Stimulated activated CD8-positive, alpha-beta memory T cell treated with anti-CD3 and anti-CD28 coated beads, Interleukin-4, amount 100 ng/mL, for 24 hours (primary cell): ENCODE measurements at places on chromosomes 5 and 9.

DNA sequence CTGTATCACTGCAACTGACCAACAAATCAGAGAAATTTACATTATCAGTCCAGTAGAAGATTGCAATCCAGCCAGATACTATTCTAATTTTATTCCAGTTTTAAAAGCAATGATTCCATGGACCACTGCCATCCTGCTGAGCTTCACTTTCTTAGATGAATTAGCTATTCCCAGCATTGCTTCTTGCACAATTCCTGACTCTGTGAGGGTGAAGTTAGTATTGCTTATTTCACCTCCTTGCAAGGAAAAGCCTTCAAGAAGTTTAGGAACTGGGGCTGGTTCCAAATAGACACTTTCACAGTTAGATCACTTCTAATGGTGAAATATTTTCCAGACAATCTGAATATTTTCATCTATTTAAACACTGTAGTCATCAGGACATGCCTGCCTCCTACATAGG lies 338.6 kb upstream of the TNC start:
- no peak for DNase-seq

GRCh38 chr5:160534125-160534524 lies 112.5 kb downstream of the PTTG1 start:
- DNase-seq: no peak

DNA sequence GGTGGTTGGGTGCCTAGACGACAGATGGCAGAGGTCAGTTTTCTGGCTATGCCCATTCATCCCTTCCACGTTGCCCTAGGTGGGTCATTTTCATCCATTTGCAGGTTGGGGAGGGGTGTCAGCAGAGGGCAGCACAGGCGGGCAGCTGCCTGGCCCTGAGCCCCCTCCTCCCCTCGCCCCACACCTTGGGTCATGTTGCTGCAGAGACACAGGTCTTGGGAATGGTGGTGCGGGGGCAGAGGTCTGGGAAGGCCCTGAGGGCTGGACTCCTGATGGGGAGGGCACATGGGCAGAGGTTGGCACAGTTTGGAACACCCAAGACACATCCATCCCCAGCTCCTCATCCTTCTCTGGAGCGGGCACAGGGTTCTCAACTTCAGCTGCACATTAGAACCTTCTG lies 103.2 kb upstream of the LMX1B start:
- DNase-seq: no peak

DNA sequence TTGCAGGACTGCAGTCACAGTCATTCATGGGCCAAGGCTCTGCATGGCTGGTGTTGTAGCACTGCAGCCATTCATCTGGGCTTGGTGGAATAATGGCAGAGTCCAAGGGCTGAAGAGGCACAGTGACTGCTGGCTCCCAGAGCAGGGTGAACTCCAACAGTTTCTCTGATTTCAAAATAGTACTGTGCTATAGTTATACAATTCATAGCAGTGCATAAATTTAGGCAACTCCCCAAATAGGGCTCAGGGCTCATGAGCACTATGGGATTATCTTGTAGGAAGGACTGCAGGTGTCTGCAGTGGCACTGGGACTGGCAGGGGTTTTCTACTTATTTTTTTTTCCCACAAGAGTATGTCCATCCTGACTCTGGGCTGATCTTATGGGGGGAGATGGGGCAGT lies 642.5 kb upstream of the SGCD start:
- no peak for DNase-seq

- no peak for DNase-seq
These were observed 163.6 kb upstream of the CDH6 start for GRCh38 chr5:31029925-31030324.

GRCh38 chr5:7678030-7678429 lies 172.9 kb downstream of the CFAP90 start:
- no peak for DNase-seq

DNA sequence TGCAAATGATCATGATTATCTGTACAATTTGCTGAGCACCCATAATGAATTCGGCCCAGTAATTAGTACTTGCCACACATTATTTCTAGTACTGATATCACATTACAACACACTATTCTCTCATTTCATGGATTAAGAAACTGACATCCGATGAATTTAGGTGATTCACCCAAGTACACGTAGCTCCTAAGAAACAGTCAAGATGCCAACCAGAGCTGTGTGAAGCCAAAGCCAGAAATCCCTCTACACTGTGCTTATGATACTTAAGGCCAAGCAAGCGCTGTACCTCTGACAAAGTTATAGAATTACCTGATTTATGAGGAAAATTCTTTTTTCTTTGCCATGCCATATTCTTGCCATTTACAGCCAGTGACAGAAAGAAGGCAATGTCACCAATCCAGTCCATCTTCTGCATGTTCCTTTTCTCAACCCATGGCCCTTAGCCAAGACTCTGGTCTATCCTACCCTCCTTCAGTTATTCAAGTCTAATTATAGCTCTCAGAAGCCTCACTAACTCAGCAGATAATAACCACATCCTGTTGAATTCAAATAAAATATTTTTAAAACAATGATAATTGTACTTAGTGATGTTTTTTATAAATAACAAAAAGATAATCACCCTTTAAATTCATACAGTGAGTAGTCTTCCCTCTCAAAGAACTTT lies 74.3 kb upstream of the PTGER4 start:
- DNase-seq: no peak

DNA sequence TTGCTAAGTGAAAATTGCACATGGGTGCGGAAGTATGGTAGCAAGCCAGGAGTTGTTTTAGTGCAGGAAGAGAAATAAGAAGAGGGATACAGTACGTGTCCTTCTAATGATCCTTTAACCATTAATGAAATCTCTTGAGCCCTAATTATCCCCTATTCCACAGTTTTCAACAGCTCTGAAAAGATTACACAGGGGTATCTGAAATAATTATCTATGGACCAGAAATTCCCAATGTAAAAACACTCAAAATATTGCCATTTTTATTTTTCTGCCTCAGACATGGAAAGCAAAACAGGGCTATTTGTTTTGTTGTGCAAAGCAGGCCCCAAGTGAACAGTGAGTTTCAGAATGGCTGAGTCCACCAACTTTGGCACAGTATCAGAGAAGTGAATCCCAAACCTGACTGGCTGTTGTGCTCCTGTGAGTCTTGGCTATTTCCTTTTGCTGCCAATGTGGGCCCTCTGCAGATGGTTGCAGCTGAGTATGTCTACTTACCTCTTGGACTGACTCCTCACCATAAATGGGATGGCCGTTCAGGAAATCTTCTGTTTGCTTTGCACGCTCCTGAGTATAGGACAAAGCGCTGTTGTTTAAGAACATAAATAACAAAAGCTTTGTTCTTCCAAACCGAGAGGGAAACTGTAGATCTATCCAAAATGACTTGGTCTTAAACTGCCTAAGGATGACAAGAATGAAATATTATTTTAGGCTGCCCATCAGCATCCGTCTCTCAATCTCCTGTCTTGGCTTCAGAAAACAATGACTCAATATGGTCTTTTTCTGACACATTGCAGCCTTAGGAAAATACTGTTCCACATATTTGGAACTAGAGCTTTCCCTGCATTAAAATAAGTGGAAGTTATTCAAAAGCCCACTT lies 204.1 kb downstream of the DEPDC1B start:
- DNase-seq: no peak

DNA sequence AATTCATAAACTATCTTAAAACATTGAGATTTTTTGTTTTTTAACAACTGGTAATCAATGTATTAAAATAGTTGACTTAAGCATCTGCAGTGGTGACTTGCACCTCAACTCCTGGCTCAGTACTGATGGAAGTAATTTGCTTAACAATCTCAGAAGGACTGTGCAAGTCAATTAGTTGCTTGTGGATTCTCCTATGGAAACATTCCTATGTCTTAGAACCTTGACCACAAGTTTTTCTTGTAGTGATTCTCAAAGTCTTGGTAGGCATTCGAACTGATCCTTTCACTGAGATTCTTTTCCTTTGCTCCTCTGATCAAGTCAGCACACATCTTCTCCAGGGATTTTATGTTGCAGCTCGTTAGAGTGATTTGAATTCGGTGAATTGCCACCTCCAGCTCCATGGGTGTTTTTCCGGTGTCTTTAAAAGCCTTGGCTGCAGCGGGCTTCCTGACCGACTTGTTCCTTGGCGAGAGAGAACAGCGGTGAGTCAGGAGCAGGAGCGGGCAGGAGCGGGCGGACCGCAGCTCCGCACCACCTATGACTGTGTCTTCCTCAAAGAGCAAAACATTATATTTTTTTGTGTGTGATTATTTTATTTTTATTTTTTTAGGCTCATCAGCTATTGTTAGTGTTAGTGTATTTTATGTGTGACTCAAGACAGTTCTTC lies 21.1 kb downstream of the HMGXB3 start:
- no peak for DNase-seq

- DNase-seq: no peak
These were observed 78.8 kb downstream of the NIPSNAP3B start for GRCh38 chr9:104842698-104843097.

DNA sequence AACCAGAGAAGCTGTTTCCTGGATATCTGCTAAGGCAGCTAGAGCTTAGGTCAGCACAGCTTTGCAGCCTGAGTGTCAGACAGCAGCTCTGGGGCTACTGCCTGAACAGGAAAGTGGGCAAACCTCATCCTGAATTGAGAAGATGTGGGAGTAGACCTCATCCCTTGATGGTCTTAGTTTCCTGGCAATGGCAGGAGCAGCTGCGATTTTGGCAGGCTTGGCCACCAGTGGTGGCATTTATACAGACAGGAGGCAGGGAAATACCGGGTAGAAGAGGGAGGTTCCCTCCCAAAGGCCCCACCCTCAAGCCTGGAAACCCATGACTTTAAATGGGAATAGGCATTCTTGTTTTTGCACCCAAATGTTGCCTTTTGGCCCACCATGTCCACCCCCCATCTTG lies 69.7 kb downstream of the LIX1 start:
- no peak for DNase-seq
